ENCODE measurements at places on chromosomes 7 and 10.

GRCh38 chr7:5636446-5636835 is 145.0 kb downstream of the RNF216 start:
- DNase-seq = no peak

- no peak for DNase-seq
Measured at GRCh38 chr10:114492351-114493037, 88.2 kb upstream of the AFAP1L2 start.

DNA sequence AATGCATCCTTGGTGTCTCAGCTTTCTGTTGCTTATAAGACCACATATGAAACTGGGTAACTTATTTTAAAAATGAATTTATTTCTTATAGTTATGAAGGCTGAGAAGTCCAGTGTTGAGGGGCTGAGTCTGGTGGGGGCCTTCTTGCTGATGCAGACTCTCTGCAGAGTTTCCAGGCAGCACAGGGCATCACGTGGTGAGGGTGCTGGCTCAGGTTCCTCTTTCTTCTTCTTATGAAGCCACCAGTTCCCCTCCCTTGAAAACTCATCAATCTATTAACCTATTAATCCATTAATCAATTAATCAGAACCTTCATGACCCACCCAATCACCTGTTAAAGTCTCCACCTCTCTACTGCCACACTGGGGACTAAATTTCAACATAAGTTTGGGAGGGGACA is 595.6 kb upstream of the NRP1 start:
- no peak for DNase-seq

DNA sequence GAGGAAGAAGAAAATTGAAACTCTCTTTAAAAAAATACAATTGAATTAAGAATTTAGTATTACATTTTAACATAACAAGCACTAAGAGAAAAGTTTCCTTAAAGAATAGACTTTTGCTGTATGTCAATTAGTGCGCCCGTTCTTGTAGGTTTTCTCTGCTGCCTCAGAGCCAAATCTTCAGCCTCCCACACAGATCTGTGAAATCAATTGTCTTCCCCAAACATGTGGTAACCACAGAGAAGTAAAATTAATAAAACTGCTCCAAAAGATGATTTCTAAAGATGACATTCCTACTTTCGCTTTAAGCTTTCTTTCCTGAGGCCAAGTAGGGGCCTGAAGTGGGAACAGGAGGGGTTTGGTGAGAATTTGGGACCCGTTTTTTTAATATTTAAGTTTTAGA is 113.2 kb upstream of the ADO start:
- no peak for DNase-seq

GRCh38 chr7:122632238-122632637 is 66.7 kb downstream of the RNF133 start:
- DNase-seq = no peak

GRCh38 chr10:30387646-30388243 is 38.7 kb upstream of the MTPAP start:
- DNase-seq = no peak

- no peak for DNase-seq
Measured at GRCh38 chr10:4053940-4054339, 268.9 kb upstream of the KLF6 start.

All from NCI-H187 (cell line).